Lung microvascular endothelial cell (primary cell): ENCODE measurements at places on chromosomes 5 and 9.

DNA sequence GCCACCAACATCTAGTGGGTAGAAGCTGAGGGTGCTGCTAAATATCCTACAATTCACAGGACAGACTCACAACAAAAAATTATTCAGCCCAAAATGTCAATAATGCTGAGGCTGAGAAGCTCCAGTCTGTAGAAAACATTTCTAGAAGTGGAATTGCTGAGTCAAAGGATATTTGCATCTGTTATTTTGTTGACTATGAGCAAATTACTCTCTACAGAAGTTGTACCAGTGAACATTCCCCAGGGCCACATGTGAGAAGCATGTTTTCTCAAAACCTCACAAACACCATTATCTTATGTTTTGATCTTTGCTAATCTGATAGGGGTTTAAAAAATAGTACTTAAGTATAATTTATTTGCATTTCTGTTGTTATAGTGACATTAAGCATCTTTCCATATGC is 15.4 kb downstream of the ITK start:
- DNase-seq, result no peak

DNA sequence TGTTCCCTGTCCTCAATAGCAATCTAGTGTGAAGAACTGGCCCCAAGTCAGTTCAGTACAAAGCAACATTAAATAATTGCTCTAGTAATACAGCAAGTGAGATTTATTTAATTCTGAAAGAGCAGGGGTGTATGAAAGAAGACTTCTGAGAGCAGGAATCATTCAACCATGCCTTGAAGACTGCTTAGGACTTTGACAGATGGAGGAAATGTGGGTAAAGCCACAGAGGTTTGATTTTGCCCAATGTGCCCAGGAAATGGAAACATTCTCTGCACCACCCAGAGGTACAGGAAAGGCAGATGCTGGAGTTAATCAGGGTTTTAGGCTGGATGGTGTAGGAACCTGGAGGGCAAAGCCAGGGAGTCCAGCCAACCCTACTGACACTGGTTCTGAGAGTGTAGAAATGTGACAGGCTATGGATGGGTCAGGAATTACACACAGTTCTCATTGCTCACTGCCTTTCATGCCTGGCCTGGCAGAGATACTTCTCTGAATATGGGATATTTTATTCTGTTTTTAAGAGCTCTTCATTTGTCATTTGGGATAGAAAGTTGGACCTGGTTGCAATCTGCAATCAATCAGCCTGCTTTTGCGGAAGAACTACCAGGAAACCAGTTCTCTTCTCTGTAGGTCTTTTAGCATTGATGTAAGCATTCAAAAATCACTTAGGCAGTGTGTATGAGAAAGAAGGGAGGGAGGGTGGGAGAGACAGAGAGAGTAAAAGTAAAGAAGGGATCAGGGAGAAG is 88.3 kb downstream of the BRINP1 start:
- no peak for DNase-seq

GRCh38 chr5:141512390-141512910 is 23.6 kb downstream of the PCDHGC5 start:
- DNase-seq, result peak; percentile 58

GRCh38 chr5:34677428-34677827 is 21.3 kb downstream of the RAI14 start:
- no peak for DNase-seq

DNA sequence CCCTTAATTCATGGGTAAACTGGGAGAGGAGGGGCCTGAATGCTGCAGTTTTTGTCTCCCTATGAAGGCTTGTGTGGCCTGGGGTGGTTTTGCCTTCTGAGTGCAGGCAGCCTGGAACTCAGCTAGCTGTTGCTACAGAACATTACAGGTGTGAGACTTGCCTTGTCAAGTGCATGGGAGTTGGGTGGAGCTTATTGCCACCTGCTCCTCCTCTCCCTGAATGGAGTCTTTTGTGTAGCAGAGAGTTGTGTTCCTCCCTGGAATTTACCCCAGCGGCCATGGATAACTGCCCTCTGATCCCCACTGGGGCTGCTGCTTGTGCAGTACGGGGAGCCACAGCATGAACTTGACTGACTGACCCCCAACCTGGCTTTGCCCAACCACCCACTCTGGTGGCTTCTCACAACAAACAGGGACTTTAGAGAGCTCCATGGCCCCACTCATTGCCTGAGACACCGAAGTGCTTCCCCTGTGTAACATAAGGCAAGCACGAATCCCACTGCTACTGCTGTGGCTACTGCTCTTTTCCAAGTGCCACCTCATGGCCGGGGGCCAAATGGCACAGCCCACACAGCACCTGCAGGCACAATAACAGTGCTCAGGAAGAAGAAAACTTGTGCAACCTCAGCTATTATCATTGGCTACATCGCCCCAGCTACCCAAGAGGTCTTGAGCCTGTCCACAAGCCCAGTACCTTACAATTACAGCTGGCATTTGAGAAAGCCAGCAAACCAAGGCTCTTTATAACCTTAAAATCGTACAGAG is 942.9 kb downstream of the CDH18 start:
- no peak for DNase-seq

DNA sequence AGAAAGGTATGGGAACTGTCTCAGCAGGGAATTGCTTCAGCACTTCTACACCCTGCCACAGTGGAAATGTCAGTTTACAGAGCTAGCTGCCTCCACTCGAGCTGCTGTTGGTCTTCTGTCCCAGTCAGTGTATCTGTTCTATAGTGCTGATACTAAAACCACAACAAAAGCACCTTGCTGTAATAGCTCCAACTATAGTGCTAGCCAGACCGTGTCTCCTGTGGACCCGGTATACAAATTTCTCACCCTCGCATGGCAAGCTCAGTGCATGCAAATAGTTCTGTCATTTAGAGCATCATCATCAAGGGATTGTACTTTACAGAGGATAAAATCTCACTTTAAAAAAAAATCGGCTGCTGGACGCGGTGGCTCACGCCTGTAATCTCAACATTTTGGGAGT is 51.5 kb upstream of the IQGAP2 start:
- no peak for DNase-seq

- DNase-seq, result no peak
These were observed 121.1 kb downstream of the CAVIN4 start for GRCh38 chr9:100698945-100699344.

GRCh38 chr5:2981035-2981434 is 229.6 kb upstream of the IRX2 start:
- no peak for DNase-seq

- DNase-seq, result no peak
These were observed 49.6 kb upstream of the CTXN3 start for GRCh38 chr5:127599320-127599719.

DNA sequence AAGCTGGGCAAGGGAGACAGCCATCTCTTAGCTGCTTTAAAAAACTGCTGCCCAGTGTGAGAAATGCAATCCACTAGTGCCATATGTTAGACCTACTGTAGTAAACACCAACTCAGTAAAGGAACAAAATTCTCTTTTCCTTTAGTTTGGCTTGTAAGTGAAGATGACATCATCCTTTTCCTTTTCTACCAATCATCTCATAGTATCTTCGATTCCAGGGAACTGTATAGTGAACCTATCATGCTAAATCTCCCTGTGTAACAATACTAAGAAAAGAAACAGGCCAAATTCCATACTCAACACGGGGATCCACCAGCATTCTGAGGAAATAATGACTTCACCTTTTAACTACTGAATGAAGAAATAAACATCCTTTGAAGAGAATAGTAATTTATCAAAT is 100.1 kb downstream of the RAPGEF6 start:
- no peak for DNase-seq

- no peak for DNase-seq
These were observed 257.9 kb upstream of the ADRA1B start for GRCh38 chr5:159658266-159658925.

- DNase-seq, result no peak
These were observed 13.7 kb downstream of the FOXD1 start for GRCh38 chr5:73434907-73435306.

GRCh38 chr5:169243651-169244422 is 57.1 kb downstream of the SLIT3 start:
- no peak for DNase-seq

GRCh38 chr9:124698265-124698664 is 72.8 kb downstream of the NR6A1 start:
- DNase-seq, result peak; percentile 4

DNA sequence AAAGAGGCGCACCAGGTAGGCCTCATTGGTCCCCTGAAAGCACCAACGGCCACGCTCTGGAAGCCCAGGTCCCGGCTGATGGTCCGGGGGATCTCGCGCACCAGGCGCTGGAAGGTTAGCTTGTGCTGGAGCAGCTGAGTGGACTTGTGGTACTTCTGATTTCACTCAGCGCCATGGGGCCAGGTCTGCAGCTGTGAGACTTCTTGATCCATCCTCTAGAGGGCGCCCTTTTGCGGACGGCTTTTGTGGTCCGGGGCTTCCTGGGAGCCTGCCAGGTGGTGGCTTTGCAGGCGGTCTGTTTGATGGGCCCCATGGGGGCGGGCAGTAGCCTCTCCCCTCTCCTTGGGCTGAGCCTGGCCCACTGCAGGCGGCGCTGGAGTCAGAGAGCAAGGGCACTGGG is 10.4 kb downstream of the TAF11L12 start:
- DNase-seq, result no peak

- peak; percentile 78 for DNase-seq
These were observed 5.5 kb upstream of the AQP3 start for GRCh38 chr9:33452828-33453271.

DNA sequence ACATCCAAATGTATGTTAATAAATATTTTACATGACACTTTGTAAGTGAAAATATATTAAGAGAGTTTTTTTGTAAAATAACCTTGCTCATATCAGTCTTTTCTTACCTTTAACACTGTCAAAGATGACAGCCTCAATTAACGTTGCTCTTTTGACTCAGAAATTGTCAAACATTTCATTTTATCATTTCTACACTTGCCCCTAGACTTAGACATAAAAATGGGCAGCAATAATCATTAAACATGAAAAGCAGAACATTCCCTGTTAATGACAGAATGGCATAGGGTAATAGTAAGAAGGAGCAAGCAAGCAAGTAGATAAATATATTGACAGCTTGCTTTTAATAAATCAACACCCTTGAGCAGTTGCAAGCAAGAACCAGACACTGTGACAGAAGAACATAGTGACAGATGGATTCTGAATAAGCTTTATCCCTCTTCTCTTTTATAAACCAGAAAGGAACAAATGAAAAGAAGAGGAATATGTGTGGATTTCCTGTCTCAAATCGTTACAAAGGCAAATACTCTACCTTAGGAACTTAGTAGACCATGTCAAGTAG is 796.0 kb upstream of the CHD1 start:
- DNase-seq, result no peak

- DNase-seq, result peak; percentile 31
These were observed 504 bp upstream of the ZNF618 start for GRCh38 chr9:113875459-113876150.

- DNase-seq, result peak; percentile 27
These were observed at the start of gene ROR2 for GRCh38 chr9:91949946-91950664. Gene ROR2, minus strand, starts transcription at chr9:91950228.

DNA sequence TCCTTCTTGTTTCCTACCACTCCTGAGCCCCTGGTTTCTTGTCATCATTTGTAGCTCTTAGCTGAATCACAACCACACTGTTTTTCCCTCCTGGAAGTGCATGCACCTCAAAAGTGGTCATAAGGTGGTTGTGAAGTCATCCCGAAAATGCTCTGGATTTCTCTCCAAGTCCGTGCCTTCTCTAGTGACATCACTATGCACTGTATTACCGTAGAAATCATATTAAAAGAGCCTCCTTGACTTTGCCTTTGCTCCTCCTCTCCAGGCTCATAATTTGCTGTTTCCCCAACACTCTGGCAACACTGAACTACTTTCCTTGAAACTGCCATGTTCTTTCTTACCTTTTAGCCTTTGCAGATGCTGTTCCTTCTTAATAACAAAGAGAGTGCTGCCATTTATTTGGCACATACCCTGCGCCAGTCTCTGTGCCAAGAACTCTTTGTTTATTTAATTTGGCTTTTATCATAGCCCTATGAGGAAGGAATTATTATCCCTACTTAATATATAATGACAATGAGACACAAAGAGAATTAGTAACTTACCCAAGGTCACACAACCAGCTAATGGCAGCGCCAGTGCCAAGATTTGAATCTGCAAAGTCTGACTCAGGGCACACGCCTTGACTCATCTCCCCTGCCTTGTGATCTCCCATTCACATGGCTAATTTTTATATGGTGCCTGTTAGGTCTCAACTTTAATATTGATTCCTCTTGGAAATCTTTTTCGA is 115.4 kb downstream of the KIF4B start:
- DNase-seq, result no peak

DNA sequence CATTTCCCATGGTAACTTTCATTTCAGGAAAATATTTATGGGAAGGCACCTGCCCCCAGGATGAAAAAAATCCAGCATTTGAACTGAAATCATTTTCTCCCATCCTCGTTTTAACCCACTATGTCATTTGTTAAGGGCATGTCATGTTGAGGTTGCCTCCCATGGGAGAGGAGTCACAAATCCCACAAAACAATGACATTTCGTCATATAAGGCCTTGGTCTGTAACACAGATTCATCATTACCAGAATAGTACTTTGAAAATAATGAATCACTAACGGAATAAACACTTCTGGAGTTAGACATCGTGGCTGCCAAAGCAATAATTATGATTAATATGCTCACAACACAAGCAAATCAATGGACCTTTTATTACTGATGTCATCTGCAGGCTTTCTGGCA is 274.1 kb downstream of the NDUFS4 start:
- DNase-seq, result no peak

- DNase-seq, result no peak
These were observed 234.4 kb upstream of the DAPK1 start for GRCh38 chr9:87263291-87263690.

DNA sequence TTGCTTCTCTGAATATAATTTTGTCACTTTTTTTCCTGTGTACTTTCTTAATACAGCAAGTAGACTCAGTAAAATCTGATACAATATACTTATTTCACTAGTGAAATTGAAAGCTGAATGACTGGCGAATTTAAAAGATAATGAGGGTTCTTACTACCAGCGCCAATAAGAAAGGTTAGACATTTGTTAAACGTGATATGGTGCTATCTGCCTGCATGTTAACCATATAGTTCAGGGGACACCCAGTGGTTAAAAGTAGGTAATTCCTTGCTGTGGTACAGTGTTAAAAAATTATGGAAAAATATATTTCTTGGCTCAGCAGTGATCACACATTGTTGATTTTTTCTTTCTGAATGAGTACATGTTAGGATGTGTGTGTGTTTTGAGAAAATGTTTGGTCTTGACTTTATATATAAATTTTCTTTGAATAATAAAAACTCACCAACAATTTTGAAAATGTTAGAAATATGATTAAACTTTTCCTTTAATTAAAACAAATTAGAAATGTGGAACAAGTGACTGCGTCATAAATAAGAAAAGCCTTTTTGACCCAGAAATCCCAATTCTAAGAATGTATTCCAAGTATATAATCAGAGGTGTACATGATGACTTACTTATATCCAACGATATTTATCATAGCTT is 25.8 kb downstream of the CAST start:
- DNase-seq, result peak; percentile 86

- peak; percentile 72 for DNase-seq
These were observed 20.5 kb upstream of the CSF1R start for GRCh38 chr5:150106674-150107426.
